Stimulated activated CD8-positive, alpha-beta memory T cell treated with anti-CD3 and anti-CD28 coated beads, Interleukin-7, amount 100 ng/mL, for 1 hour (primary cell): ENCODE measurements at places on chromosomes 2 and 18.

DNA sequence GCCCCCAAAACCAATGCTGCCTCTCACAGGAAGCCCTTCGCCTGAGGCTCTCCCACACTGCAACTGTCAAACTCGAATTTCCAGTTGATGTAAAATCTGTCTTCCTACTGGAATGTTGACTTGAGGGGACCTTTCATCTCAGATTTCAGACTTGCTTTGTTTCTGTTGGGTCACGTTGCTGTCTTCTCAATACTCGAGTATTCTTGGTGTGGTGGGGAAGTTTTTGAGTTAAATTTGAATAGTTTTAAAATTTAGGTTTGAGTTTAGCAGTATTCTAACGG is 50.8 kb downstream of the AGAP1 start:
- DNase-seq: no peak

DNA sequence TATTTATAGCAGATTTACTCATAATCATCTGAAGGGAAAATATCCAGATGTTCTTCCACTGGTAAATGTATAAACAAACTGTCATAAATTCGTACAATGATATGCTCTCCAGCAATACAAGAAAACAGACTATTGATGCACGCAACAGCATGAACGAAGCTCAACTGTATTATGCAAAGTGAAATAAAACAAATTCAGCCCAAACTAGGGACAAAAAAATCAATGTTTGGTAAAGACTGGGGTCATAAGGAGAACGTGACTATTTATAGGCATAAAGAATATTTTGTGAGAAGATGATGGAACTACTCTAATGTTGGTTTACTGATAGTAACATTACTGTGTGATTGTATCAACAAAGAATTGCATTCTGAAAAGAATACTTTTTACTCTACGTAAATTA is 1276.7 kb upstream of the DDX18 start:
- no peak for DNase-seq

GRCh38 chr2:102504833-102505232 is 31.8 kb downstream of the SLC9A4 start:
- no peak for DNase-seq

GRCh38 chr18:286515-287310 is 18.9 kb upstream of the THOC1 start:
- no peak for DNase-seq

GRCh38 chr2:85523903-85524335 is 15.0 kb upstream of the MAT2A start:
- no peak for DNase-seq

DNA sequence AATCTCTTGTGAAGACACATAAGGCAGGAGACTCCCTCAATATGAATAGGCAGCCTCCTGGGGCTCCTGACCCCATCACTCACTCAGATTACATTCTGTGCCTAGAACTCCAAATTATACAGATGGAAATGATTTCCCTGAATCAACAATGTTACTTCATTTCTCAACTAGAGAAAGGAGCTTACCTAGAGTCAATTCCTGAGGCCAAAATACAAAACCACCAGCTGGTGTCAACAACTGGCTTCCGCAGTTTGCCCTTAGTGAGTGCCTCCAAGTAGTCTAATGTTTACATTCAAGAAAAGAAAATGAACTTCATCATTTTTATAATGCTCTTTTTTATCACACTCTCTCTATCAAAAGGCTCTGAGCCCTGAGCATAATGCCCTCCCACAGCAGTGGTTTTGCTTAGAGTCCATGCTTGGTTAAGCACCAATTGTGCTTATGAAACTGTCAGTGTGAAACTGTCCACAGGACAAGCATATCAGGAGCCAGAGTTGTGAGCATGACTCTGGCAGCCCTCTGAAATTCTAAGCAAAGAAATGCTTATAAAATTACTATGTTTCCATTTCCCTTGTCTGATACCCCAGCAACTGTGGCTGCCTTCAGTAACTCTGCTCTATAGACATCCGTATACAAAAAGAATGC is 305.7 kb upstream of the PKDCC start:
- DNase-seq: no peak

GRCh38 chr18:23229472-23229871 is 94.2 kb downstream of the CABLES1 start:
- DNase-seq: no peak

GRCh38 chr2:143397884-143398614 is 268.8 kb downstream of the ARHGAP15 start:
- DNase-seq: no peak

DNA sequence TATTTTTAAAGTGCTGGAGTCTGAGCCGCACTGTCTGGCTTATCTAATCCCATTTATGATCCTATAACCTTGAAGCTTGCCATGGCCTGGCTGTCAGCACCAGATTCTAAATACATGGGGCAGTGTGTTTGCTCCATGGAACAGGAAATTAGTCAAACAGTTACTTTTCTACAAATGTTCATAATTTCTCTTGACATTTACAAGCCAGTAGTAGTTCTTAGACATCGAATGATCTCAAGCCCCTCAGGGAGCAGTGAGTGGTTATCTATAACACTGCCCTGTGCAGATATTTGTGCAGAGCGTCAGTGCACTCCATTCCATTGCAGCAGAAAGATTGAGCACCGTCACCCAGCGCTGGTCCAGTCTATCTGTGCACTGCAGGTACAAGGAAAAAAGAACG is 205.2 kb downstream of the AGPS start:
- no peak for DNase-seq

- no peak for DNase-seq
Observed at GRCh38 chr18:9901377-9901776, 12.4 kb upstream of the VAPA start.

- DNase-seq: no peak
Observed at GRCh38 chr2:402206-402605, 114.3 kb upstream of the ALKAL2 start.

GRCh38 chr18:21242780-21243401 is 859 bp downstream of the GREB1L start:
- DNase-seq: no peak

- DNase-seq: no peak
Observed at GRCh38 chr2:3445891-3446290, 66.4 kb downstream of the TRAPPC12 start.

DNA sequence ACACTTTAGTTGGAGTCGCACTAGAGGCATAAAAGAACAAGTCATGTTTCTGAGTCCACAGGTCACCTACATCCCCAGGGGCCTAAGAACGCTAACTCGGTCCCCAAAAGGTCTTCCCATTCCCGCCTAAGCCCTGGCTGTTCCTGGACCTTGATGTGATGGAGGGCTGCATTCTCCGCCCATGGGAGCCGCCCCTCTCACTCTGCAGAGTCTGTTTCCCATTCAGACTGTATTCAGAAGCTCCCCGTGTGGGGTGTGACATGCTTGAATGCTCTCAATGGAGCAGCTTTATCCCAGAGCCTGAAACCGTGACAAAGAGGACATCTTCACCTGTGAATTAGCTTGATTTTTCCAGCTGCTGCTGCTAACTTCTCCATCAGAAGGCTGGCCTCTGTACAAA is 319.0 kb upstream of the KLHL29 start:
- DNase-seq: no peak

- no peak for DNase-seq
Observed at GRCh38 chr18:75132931-75133525, 75.9 kb downstream of the PTGR3 start.

- DNase-seq: no peak
Observed at GRCh38 chr18:8631265-8631664, 22.0 kb downstream of the RAB12 start.

GRCh38 chr2:220696280-220696669 is 875.8 kb downstream of the EPHA4 start:
- no peak for DNase-seq

GRCh38 chr18:8254654-8255053 is 354.6 kb upstream of the RAB12 start:
- no peak for DNase-seq

- no peak for DNase-seq
Observed at GRCh38 chr2:231058761-231059550, 2.3 kb downstream of the PSMD1 start.

GRCh38 chr2:4533806-4534205 is 830.4 kb downstream of the DCDC2C start:
- DNase-seq: no peak

DNA sequence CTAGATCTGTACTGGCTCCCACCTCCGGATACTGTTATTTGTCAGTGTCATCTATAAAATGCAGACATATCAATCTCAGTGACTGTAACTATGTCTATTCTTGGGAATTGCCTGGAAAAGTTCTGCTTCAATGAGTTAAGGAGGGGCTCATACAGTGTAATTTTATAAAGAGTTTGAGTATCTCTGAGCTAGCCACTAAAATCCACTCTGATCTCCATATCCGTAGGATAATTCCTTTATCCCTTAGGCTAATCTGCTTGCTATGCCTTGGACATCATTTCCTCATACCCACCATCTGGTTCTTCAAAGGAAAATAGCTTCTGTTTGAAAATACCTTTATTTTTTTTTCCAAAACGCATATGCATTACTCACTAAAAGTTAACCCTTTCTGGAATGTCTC is 863.2 kb downstream of the SUCLG1 start:
- no peak for DNase-seq

- DNase-seq: no peak
Observed at GRCh38 chr2:59182249-59182648, 941.1 kb upstream of the FANCL start.

GRCh38 chr2:2321200-2321540 is 9.9 kb downstream of the MYT1L start:
- DNase-seq: no peak

DNA sequence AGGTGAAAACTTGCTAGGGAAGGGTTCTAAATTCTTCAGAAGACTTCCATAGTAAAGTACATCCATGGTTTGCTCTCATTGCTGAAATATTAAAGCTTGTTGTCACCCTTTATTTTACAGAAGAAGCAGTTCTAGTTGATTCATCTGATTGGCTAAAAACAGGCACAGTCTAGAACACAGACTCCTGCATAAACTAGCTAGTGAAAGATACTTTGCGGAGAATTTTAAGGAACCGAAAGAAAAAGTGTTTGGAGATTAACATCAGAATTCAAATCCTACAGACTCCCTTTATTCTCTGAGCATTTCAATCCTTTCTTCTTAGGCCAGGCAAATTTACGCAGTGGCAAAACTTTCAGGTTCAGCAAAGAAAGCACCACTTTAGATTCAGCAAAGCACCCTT is 1076.5 kb upstream of the ZEB2 start:
- no peak for DNase-seq

GRCh38 chr18:12946549-12947284 is 1.1 kb upstream of the SEH1L start:
- DNase-seq: no peak

DNA sequence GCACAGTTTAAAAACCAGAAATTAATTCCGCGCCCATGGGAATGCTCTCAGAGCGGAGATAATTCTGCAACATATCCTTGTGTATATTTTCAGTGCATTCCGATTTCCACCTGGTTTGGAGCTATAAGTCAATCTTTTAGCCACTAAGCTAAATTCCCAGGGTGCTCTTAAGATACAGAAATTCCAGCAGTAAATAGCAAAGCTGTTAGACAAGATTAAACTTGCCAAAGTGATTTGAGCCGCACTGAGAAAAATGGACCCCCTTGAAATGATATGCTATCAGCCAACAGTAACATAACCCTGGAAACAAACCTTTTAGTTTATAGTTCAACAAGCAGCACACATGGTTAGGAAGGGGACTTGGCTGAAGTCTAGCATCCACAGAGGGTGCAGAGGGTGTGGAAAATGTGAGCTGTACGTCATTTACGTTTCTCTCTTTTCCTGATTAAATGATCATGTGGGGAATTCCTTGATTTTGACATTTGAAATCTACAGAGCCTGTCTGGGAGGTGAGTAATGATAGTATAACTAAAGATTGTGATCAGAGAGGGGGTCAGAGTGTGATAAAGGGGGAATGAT is 99.8 kb upstream of the COPS8 start:
- no peak for DNase-seq

- DNase-seq: no peak
Observed at GRCh38 chr2:57906152-57906732, 140.4 kb upstream of the VRK2 start.

- DNase-seq: no peak
Observed at GRCh38 chr2:104249629-104250028, 604.3 kb upstream of the POU3F3 start.

DNA sequence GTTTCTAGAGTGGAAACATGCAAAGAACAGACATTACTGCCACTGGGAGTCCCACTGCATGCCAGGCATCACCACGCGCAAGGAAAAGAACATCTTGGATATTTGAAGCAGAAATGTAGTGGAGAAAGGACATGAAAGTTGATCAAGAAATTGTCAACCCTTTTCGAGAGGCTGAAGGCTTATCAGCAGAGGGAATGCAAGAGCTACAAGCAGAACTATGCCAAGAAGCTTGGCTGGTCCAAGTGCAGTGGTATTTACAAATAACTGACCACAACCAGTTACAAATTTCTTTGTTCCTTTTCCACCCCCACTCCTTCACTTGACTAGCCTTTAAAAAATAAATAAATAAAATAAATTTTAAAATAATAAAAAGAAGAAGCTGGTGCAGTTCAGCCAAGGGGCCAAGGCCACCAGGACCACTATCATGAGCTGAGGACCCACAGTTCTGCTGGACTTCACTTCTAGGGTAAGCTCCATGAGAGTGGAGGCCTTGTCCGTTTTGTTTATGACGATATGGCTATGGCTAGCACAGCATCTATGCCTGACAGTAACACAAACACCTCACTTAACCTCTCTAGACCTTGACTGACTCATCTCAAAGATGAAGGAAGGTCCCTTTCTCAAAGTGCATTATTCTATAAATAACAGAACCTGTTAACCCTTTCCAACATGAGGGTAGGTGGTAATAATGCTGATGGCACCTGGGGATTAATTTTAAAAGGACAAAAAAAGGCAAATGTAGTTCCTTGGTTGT is 20.9 kb downstream of the MARCHF4 start:
- DNase-seq: no peak

DNA sequence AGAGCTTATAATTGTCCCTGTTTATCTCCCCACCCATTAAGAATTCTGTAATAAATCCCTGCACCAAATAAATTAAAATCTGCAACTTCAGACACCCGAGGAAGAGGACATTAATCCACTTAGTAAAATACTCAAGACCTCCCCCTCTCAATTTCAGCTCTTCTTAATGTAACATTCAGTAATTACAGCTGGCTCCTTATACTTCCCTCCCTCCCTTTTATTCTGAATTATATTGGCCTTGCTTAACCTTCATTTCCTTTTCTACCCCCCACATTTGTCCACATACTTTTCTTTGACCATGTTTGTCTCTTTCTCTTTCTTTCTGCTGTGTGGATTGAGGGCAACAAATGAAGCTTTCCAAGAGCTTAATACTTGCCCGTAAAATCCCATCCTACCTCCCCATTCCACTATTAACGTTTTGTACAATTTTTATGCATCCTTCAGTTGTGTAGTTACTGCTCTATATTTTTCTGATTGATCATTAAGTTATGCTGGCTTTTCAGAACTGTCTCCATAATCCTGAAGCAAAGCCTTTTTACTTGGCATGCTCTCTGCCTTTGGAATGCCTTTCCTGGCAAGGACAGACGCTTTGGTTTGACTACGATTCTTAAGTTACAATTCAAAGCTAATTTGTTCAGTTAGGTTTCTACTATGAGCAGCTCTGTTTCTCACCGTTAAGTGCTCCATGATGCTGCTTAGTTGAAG is 580.1 kb downstream of the ZEB2 start:
- DNase-seq: no peak
